ENCODE measurements at places on chromosomes 11 and 22. TPM values are rescaled to one million over a fixed set of nuclear protein-coding genes. Genes with fewer than 3 reads are reported as not detected.

The TENM4 gene
- 0.47 TPM for total RNA-seq

DNA sequence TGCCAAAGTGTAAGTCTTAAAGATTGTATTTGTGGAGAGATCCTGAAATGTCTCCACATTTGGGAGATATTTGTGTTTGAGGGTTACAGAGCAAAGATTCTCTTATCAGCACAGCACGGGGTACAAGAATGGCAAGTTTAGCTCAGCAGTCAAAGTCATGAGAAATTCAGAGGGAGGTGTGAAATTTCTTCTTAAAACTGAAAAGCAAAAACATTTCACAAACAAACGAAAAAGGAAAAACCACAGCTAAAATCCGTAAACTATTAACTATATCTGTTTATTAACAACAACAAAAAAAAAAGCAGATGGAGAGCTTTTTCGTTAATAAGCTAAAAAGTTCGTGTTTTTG lies 40.9 kb upstream of the ETS1 start:
- no peak for DNase-seq

The A4GALT gene
- total RNA-seq = not detected

The APOA5 gene
- not detected for total RNA-seq

GRCh38 chr11:66789097-66789890 lies 53.9 kb upstream of the RCE1 start:
- DNase-seq = no peak

DNA sequence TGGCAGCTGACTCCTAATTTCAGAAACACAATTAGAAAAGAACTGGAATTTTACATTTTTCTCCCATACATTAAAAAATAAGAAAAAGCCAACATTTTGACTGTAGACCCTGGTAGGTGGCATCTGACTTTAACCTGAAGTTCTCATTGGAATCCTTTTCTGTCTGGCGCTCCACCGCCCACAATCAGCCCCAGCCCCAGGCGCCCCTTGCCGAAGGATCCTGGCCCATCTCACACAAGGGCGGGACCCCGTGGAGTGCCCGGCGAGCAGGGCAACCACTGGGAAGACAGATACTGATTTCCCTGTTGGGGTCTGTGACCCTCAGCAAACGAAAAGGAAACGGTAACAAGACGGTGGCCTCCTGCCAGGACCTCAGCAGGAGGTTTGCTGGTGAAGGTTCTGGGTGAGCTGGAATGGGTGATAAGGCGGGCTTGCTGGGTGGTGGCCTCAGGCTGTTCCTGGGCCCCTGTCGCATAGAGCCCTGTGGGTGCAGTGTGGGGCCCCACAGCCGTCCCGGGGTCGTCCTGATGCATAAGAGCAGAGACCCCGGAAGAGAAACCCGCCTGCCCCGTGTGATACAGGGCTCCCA lies 15.7 kb downstream of the TSPO start:
- no peak for DNase-seq

DNA sequence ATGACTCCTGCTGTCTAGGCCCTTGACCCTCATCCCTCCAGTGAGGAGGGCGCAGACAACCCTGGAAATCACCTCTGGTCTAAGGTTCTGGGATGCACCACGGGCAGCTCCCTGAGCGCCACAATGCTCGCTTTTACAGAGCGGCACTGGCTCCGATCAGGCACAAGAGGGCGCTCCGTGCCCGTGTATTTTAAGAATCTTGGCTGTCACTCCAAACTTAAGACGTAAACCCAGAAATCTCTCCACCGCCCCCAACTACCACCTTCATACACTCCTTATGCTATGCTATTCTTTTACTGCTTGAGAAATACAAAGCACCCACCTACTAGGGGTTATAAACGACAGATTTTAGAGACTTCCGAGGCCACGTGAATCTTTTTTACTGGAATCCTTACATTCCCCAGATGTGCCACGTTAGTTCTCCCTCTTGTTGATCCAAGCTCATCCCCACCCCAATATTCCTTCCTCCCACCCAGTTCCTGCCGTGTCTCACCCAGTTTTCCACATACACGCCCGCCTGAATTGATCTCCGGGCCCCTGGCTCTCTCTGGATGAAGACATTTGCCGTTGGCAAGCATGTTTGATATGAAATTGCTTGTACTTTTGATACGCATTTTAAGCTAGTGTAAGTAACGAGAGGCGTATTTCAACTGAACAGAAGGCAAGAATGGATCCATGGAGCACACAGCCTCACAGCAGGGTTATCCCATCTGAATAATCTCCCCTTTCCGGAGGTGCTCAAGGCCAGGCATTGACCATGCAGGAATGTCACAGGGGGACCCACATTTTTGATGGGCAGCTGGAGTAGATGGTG lies 453.5 kb downstream of the OPCML start:
- DNase-seq = no peak

- DNase-seq = no peak
Measured at GRCh38 chr22:37137903-37138665, 11.6 kb downstream of the IL2RB start.

GRCh38 chr11:22466351-22466750 lies 128.2 kb downstream of the SLC17A6 start:
- DNase-seq = no peak

DNA sequence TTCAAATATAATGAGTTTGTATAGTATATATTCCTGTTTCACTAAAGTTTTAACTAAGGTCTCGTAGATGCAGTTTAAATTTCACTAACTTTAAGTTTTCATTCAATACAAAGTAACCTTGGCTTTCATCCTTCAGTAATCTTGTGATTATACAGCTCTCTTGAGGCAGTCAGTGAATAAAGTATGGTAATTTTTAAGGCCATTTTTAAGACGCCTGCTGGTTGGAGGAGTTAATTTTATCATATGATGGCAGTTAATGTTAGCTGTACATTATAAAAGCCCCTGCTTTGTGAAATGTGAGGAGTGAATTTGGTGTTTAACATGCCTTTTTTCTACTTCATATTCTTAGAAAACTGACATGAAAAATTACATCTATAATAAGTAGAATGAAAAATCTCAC lies 163.6 kb downstream of the TMEM135 start:
- no peak for DNase-seq

DNA sequence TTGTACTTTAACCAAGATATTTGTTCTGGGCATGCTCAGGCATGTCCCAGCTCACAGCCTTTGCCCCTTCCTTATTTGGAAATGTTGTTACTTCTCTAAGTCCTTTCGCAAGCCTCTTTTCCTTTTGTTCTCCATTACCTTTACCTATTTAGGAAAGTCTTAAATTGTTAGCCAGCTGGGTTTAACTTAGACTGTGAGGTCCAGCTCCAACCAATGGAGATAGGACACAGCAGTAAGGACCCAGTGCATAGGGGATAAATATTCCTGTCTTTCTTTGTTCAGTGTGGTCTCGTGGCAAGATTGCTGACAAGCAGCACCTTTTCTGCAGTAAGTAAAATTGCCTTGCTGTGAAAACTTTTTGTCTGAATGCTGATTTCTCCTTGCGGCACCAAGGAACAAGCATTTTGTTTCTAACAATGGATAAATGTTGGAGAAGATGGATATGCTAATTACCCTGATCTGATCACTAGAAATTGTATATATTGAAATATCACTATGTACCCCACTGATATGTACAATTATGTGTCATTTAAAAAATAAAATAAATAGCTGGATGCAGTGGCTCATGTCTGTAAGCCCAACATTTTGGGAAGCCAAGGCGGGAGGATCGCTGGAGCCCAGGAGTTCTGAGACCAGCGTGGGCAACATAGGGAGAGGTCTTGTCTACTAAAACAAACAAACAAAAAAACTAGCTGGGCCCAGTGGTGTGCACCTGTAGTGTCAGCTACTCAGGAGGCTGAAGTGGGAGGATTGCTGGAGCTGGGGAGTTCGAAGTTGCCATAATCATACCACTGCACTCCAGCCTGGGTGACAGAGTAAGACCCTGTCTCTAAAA lies 31.9 kb upstream of the FTH1 start:
- DNase-seq = no peak

DNA sequence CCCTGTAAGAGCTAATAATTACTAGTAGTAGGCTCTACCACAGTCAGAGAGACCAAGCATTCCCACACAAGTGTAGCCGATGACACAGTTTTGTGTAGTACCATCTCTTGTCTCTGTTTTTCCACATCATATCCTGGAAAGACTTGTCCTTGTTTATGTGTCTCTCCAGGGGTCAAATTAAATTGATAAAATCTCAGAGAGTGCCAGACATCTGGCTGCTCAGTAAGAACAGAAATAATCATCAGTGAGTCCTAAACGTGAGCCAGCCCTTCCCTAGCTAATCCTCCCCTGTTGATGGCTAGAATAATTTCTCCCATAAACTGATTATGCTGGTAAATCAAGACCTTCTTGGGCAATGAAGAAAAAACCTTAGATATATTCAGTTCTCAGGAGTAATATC lies 111.4 kb upstream of the GRAMD1B start:
- no peak for DNase-seq

The MS4A15 gene
- total RNA-seq = not detected

- DNase-seq = no peak
Measured at GRCh38 chr11:66345316-66345649, 379 bp upstream of the BRMS1 start.

- DNase-seq = no peak
Measured at GRCh38 chr11:70592641-70593165, 194.4 kb downstream of the CTTN start.

DNA sequence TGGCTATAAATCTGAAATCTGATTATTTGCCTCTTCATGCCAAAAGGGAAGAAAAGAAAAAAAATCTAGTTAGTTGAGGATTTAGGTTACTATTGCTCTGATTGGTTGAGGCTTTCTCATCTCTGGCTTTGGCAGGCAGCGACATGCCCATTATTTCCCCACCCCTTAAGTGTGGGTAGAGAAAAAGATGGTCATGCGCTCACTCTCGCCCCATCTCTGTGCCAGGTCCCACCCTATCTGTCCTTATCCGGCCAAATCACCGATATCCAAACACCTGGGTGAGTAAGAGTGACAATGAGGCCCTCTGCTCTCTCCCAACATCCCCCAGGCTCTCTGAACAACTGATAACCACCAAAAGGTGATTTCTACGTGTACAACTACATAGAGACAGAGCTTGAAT lies 31.2 kb upstream of the SNX19 start:
- no peak for DNase-seq

- no peak for DNase-seq
Measured at GRCh38 chr11:121466063-121466794, 13.5 kb upstream of the SORL1-AS1 start.

GRCh38 chr11:29127461-29127860 lies 889.4 kb downstream of the KCNA4 start:
- no peak for DNase-seq

Measured in naive thymus-derived CD4-positive, alpha-beta T cell (primary cell).